Mesothelial cell of epicardium (in vitro differentiated cells): ENCODE measurements at places on chromosomes 13 and 19.

GRCh38 chr19:47370045-47370611 is 21.0 kb downstream of the DHX34 start:
- H3K27ac ChIP-seq: no peak overlapping the region
- no peak overlapping the region for H3K4me3 ChIP-seq
- no peaks in the 10 kb centered on the region for H3K27me3 ChIP-seq
- no peak for DNase-seq
- peaks cover 20% of the 10 kb centered on the region for H3K36me3 ChIP-seq

DNA sequence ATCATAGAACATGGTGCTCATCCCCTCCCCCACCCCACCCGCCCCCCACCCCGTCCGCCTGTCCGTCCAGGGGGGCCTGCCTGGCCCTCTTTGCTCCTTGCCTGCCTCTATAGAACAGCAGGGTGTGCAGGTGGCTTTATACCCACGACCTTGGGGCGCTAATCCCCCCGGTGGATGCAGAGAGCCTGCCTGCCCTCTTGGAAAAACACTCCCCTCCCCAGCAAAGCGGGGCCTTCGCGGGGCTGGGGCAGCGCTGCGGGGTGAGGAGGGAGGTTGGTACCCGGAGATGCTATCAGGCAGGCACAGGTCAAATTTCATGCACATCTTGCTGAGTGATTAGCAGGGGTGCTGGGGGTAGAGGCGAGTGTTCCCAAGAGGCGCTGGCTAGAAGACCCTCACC is 21.9 kb downstream of the RFX1 start:
- no peak overlapping the region for H3K27ac ChIP-seq
- H3K36me3 ChIP-seq: peaks cover 6% of the 10 kb centered on the region
- H3K27me3 ChIP-seq: no peaks in the 10 kb centered on the region
- peaks cover 22% of the 10 kb centered on the region for H3K4me1 ChIP-seq
- DNase-seq: no peak

DNA sequence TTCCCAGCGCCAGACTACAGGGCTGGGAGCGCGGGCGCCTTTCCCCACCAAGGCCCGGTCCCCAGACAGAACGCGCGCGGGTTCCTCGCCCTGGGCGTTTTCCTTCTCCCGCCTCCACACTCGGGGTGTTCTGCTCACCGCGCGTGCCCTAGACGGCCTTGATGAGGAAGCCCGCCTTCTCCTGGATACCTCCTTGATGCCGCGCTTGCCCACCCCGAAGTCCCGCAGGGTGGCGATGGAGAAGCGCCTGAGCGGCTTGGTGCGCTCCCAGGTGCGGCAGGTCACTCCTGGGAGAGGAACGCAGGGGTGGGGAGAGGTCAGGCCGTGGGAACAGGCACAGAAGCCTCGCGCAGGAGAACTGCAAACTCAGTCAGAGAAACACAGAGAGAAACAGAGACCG is 34.8 kb downstream of the CYP2B6 start:
- no peak overlapping the region for H3K27ac ChIP-seq
- no peaks in the 10 kb centered on the region for H3K36me3 ChIP-seq
- peaks cover 7% of the 10 kb centered on the region for H3K4me1 ChIP-seq

DNA sequence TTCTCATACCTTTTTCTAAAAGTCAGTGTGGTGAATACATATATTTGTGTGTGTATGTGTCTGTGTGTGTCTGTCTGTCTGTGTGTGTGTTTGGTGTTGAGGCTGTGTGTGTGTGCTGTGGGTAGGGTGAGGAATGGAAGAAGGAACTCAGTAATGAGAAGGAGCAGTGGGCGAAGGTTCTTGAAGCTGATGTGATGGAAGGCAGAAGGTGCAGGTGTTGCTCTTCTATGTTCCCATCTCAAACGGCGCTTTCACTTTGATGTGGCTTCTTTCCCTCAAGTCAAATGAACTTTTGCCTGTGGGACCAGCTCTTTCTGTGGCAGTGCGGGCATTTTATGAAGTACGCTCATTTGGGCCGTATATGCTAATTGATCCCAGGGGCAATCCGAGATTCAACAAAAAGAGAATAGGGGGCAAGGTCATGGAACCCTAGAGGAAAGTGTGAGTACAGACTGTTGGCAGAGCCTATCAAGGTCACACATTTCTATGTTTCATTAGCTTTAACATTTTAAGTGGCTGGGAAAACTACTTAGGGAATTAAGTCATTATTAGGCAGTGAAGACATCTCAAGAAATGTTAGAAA is 15.2 kb downstream of the BIVM start:
- H3K4me3 ChIP-seq: no peak overlapping the region
- H3K27ac ChIP-seq: peak overlapping the region; percentile 68
- peaks cover 32% of the 10 kb centered on the region for H3K36me3 ChIP-seq
- H3K4me1 ChIP-seq: peaks cover 47% of the 10 kb centered on the region
- no peak for DNase-seq
- H3K27me3 ChIP-seq: no peaks in the 10 kb centered on the region

- no peak overlapping the region for H3K4me3 ChIP-seq
- peaks cover 34% of the 10 kb centered on the region for H3K4me1 ChIP-seq
- no peak overlapping the region for H3K27ac ChIP-seq
- no peaks in the 10 kb centered on the region for H3K36me3 ChIP-seq
- no peaks in the 10 kb centered on the region for H3K27me3 ChIP-seq
- DNase-seq: no peak
Observed at GRCh38 chr13:50203256-50203941, 188.2 kb downstream of the KCNRG start.

DNA sequence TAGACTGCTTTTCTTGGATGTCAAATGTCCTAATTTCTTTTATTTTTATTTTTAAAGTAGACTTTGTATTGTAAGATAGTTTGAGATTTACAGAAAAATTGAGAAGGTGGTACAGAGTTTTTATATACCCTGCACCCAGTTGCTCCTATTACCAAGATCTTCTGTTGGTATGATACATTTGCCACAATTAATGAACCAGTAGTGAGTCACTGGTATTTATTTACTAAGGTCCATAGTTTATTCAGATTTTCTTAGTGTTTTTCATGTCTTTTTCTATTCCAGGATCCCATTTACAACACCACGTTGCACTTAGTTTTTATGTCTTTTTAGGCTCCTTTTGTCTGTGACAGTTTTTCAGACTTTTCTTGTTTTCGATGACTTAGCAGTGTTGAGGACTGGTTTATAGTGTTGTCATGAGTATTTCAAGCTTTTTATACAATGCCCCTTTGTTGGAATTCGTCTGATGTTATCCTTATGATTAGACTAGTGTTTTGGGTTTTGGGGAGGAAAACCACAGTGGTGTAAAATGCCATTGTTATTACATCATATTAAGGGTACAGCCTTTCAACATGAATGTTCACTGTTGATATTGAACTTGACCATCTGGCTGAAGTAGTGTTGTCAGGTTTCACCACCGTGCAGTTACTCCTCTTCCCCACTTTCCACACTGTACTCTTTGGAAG is 35.9 kb downstream of the COG3 start:
- H3K36me3 ChIP-seq: peaks cover 42% of the 10 kb centered on the region
- no peaks in the 10 kb centered on the region for H3K4me1 ChIP-seq
- no peak overlapping the region for H3K27ac ChIP-seq
- no peak for DNase-seq
- H3K4me3 ChIP-seq: no peak overlapping the region

DNA sequence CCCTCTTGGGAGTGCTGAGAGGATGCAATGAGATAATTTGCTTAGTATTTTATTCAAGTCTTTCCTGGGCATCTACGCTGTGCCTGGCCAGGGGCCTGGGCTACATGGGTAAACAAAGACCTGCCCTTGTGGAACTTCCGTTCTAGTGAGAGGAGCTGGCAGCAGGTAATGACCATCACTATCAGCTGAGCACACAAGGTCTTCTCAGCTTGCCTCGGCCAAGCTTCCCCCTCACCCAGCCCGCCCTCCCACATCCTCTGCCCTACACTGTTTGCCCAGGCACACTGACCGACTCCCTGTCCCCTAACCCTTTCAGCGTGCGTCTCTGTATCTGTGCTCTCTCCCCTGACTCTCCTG is 8.6 kb upstream of the FKRP start:
- H3K27me3 ChIP-seq: no peaks in the 10 kb centered on the region
- no peak for DNase-seq
- H3K36me3 ChIP-seq: peaks cover 16% of the 10 kb centered on the region
- no peaks in the 10 kb centered on the region for H3K4me1 ChIP-seq
- H3K4me3 ChIP-seq: no peak overlapping the region

GRCh38 chr13:104843401-104843800 is 1692.1 kb downstream of the EFNB2 start:
- no peak for DNase-seq
- no peak overlapping the region for H3K4me3 ChIP-seq
- H3K4me1 ChIP-seq: peaks cover 21% of the 10 kb centered on the region
- H3K36me3 ChIP-seq: no peaks in the 10 kb centered on the region
- no peaks in the 10 kb centered on the region for H3K27me3 ChIP-seq

GRCh38 chr13:100090861-100091260 is 2.0 kb downstream of the PCCA start:
- H3K27ac ChIP-seq: no peak overlapping the region
- H3K4me3 ChIP-seq: peak overlapping the region; percentile 4
- H3K27me3 ChIP-seq: no peaks in the 10 kb centered on the region
- H3K4me1 ChIP-seq: peaks cover 27% of the 10 kb centered on the region
- DNase-seq: no peak

DNA sequence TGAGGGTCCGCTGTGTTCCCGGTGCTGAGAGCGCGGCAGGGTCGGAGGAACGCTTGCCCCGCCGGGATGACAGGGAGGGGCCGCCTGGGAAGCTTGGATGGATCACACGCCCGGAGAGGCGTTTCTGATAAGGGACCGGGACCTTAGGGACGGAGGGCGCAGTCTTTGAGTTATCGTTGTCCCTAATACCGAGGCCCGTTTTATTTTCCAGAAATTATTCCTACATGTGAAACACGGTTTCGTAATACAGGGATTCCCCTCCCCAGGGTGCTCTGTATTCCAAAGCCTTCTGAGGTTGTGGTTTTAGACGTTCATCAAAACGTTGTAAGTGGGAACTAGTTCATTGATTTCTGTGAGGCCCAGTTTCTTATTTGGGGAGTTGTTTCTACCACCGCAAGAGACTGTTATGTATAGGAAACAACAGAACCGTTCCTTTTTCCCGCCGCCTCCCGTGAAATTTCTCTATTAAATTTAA is 752 bp downstream of the PDCD5 start:
- H3K4me1 ChIP-seq: peaks cover 13% of the 10 kb centered on the region
- DNase-seq: no peak
- peak overlapping the region; percentile 69 for H3K27ac ChIP-seq
- H3K36me3 ChIP-seq: peaks cover 19% of the 10 kb centered on the region

GRCh38 chr19:49390929-49391359 is 2.9 kb downstream of the KASH5 start:
- no peaks in the 10 kb centered on the region for H3K36me3 ChIP-seq
- peaks cover 28% of the 10 kb centered on the region for H3K27me3 ChIP-seq
- H3K27ac ChIP-seq: no peak overlapping the region
- H3K4me3 ChIP-seq: no peak overlapping the region
- no peaks in the 10 kb centered on the region for H3K4me1 ChIP-seq
- DNase-seq: no peak

DNA sequence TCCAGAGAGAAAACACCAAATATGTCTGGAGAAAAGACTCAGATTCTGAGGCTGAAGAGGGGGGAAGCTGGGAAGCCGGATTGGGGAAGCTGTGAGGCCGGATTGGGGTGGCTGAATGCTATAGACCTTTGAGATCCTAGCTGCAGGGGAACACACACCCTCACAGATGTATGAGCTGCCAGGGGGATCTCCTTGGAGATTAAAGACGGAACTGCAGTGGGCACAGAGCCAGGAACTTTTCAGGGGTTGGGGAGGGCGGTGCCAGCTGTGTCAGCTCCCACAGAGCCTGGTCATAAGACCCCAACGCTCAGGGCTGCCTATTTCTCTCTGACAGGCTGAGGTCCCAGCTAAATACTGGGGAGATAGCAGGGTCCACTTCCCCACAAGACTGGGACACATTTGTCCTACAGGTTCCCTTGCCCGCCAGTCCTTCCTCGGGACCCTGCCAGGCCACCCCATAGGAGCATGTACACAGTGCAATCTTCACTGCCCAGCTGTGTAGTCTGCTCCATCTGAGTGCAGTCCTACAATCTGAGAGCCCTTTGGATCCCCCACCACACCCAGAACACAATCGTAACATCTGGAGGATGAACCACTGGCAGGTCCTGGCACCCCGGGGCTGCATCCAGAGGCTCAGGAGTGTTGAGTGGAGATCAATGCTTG is 1893.9 kb downstream of the PCDH9 start:
- no peak for DNase-seq
- no peak overlapping the region for H3K4me3 ChIP-seq
- peaks cover 15% of the 10 kb centered on the region for H3K4me1 ChIP-seq

GRCh38 chr13:96822895-96823294 is 171.4 kb downstream of the OXGR1 start:
- no peak overlapping the region for H3K4me3 ChIP-seq
- H3K27ac ChIP-seq: no peak overlapping the region
- no peaks in the 10 kb centered on the region for H3K4me1 ChIP-seq
- H3K27me3 ChIP-seq: peaks cover 3% of the 10 kb centered on the region
- DNase-seq: no peak

GRCh38 chr13:98044301-98044700 is 90.8 kb downstream of the IPO5 start:
- H3K27me3 ChIP-seq: no peaks in the 10 kb centered on the region
- H3K4me1 ChIP-seq: peaks cover 6% of the 10 kb centered on the region
- DNase-seq: no peak
- H3K4me3 ChIP-seq: no peak overlapping the region
- H3K27ac ChIP-seq: no peak overlapping the region

DNA sequence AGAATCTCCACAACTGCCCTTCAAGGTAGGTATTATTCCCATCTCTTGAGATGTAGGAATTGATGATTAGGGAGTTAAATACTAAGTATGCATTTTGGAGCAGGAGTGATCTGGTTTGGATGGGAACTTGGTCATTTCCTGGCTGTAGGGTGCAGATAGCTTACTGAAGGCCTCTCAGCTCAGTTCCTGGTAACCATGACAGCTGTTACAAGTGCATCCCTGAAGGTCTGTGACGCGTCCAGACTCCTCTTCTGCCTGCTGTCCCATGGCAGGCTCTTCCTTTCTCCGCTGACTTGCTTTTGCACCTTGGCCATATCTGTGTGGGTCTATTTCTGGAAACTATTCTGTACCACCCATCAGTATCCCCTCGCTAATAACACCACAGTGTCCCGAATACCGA is 387.8 kb downstream of the ZNF536 start:
- H3K36me3 ChIP-seq: no peaks in the 10 kb centered on the region
- no peak overlapping the region for H3K27ac ChIP-seq
- no peaks in the 10 kb centered on the region for H3K4me1 ChIP-seq
- H3K27me3 ChIP-seq: peaks cover 23% of the 10 kb centered on the region
- DNase-seq: no peak

DNA sequence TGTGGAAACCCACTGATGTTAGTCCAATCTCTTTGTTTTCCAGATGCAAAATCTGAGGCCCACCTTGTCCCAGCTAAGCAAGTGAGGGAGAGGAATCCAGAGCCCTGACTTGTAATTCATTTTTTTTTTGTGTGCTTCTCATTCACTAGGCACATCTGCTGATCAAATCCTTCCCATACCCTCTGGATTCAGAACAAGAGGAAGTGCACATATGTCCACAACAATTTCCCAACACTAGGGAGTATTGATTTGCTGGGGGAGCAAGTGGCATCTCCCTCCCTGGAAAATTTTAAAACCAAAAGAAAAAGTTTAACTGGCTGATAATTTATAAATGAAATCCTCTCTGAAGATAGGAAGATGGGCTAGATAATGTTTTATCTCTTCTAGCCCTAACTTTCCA is 94.6 kb upstream of the RFC3 start:
- H3K36me3 ChIP-seq: no peaks in the 10 kb centered on the region
- peaks cover 22% of the 10 kb centered on the region for H3K4me1 ChIP-seq
- no peaks in the 10 kb centered on the region for H3K27me3 ChIP-seq
- H3K27ac ChIP-seq: peak overlapping the region; percentile 41

GRCh38 chr13:111202745-111203144 is 87.6 kb downstream of the ARHGEF7 start:
- peaks cover 49% of the 10 kb centered on the region for H3K4me1 ChIP-seq
- peak overlapping the region; percentile 42 for H3K4me3 ChIP-seq
- no peaks in the 10 kb centered on the region for H3K27me3 ChIP-seq
- DNase-seq: no peak
- H3K36me3 ChIP-seq: peaks cover 14% of the 10 kb centered on the region

GRCh38 chr19:31232871-31233270 is 116.4 kb downstream of the TSHZ3 start:
- DNase-seq: no peak
- peaks cover under 1% of the 10 kb centered on the region for H3K36me3 ChIP-seq
- no peak overlapping the region for H3K27ac ChIP-seq
